ENCODE measurements at places on chromosomes 11 and 22.
A peak's percentile ranks its signal among the peaks of the same experiment; 100 is the strongest.

DNA sequence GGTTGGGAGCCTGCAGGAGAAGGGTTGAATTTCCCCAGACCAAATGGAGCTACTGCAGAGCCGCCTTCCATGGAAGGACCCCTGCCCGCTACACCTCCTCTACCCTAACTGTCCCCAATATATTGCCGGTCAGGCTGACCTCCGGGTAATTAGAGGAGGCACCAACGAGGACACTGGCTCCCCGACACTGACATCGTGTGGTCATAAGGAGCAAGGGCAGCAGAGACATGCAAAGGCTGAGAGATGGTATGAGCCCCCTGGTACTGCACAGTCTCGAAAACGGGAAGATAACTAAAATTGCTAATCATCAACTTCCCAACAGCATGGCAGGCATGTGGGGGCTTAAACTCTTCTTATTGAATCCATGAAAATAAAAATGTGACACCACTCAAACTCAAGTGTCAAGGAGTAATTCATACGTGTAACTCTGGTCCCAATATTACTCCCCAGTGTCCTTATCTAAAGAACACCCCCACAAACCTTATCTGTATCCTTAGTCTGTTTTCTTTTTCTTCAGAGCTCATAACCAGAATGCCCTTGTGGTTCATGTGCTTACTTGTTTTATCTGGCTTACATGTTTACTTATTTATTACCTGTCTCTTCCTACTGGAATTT lies 4.4 kb downstream of the CAVIN3 start:
- DNase-seq, result no peak

DNA sequence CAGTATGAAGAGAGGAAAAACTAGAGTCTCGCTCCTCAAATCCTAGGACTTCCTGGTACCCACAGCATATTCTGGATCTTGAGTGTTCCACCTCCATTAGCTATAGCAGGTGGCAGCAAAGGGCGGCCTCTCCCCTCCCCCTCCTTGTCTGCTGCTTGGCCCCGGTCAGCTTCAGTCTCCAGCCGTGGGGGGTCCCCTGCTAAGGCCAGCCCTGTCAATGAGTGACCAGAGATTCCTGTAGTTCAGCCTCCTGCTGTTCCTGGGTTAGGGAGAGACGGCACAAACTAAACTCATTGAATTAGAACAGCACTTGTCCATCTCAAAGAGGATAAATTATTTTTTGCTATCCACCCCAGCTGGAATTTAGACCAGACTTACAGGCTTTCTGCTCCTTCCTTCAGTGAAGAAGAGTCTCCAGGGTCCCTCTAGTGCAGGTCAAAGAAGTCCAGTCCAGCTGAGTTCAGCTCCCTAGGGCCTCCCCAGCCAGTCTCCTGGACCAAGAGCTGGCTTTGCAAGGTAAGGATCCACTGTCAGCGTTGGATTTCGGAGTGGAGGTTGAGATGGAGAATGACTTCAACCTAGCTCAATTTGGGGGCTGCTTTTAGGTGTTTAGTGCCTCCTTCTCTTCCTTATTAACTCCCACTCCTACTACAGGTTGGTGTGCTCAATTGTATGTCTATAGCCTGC lies 1.1 kb upstream of the PHLDB1 start:
- no peak for DNase-seq

GRCh38 chr11:110079726-110080125 lies 13.5 kb upstream of the ZC3H12C start:
- no peak for DNase-seq

DNA sequence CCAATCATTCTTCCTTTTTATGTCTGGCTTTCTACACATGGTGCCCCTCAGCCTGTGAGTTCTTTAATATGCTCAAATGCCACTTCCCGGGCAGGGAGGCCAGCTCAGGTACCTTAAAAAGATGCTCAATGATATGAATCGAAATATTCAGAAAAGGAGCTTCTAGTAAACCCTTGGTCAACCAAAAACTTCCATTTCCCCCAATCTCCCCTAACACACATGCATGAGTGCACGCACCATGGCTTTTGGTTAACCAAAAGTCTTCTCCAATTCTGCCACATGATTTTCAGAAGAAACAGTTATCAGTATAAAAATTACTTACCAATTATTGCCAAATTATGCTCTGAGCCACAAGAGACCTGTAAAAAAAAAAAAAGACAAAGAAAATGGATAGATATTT lies 135.0 kb downstream of the SERGEF start:
- DNase-seq, result no peak

DNA sequence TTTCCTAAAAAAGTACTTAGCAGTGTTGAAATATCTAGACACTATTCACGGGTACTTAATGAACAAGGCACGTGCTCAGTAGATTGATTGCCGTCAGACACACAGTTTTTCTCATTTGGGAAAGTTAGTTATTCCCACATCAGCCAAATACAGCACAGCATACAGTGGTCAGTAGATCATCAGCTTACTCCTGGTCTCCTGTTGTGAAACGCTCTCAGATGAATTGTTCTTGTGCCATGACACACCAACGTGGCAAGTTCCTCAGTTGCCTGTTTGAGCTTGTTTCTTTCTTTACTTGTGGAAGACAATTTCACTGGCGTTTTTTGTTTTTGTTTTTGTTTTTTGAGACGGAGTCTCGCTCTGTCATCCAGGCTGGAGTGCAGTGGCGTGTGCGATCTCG lies 8.6 kb downstream of the TAB1 start:
- DNase-seq, result no peak

- no peak for DNase-seq
These were observed 69.2 kb downstream of the ISX start for GRCh38 chr22:35135165-35135564.

- no peak for DNase-seq
These were observed 53.1 kb downstream of the APOL3 start for GRCh38 chr22:36107436-36107835.

DNA sequence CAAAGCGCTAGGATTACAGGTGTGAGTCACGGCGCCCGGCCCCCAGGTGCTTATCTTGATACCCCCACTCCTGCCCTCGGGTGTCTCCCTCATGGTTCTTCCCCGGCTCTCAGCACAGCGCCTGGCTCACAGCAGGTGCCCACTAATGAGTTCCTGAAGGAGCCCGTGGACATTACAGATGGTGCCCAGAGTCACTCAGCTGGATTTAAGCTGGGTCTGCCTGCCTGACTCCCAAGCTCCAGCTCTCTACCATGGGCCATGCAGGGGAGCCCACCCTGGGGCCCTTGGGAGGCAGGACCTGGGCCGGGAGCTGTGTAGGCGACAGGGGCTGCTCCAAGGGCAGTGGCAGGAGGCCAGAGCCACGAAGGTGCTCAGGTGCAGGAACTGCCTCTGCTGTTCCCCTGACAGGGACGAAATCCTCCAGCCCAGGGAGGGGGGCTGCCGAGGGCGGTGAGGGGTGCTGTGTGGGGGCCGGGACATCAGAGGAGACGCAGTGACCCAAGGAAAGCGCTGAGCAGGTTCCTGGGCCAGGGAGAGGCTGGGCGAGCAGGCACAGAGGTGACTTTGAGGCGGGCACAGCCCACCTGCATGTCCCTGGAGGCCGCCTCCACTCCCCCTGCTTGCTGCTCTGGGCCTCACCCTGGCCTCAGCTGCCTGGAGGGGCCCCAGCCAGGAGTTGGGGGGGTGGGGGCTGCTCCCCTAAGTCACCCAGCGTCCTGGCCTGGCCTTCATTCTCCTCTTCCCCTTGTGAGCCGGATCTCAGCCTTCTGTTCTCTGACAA lies 14.6 kb upstream of the FLRT1 start:
- no peak for DNase-seq

DNA sequence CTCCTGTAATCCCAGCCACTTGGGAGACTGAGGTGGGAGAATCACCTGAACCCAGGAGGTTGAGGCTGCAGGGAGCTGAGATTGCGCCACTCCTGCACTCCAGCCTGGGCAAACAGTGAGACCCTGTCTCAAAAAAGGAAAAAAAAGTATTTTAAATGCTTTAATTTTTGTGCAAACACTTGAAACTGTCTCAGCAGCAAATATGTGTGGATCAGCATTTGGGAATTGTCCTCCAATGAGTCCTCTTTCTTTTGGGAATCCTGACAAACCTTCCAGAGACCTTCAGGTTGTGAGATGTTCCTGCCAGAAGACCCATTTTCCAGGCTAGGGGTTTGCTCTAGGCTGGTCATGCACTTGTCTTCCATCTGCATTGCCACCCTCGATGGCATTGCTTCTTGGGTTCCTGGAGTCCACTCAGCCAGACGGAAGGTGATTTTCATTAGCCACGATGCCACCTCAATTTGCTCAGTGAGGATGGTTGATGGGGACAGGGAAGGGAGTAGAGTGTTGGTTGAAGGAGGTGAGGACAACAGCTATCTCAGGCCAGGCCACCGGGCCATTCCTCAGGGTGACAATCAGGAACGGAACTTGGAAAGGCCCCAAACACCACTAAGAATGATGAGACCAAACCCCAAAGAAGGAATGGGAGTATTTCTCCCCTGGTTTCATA lies 55.4 kb downstream of the ST14 start:
- no peak for DNase-seq

DNA sequence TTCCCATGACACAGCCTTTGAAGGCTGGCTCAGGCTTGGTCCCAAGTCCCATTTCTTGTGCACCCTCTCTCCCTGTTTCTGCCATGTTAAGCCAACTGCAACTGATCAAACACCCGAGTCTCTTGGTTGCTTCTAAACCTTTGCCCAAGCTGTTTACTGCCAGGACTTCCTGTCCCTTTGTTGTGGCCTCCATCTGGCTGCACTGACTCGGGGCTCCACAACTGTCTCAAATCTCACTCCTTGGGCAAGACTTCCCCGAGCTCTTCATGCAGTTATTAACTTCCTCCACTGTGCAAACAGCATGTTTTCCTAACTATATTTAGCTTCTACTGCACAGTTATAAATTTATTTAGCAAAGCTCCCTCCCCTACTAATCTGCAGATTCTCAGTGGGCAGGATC lies 4.3 kb downstream of the VPREB1 start:
- no peak for DNase-seq

- DNase-seq, result no peak
These were observed 115.6 kb downstream of the SLC1A2 start for GRCh38 chr11:35303596-35304385.

DNA sequence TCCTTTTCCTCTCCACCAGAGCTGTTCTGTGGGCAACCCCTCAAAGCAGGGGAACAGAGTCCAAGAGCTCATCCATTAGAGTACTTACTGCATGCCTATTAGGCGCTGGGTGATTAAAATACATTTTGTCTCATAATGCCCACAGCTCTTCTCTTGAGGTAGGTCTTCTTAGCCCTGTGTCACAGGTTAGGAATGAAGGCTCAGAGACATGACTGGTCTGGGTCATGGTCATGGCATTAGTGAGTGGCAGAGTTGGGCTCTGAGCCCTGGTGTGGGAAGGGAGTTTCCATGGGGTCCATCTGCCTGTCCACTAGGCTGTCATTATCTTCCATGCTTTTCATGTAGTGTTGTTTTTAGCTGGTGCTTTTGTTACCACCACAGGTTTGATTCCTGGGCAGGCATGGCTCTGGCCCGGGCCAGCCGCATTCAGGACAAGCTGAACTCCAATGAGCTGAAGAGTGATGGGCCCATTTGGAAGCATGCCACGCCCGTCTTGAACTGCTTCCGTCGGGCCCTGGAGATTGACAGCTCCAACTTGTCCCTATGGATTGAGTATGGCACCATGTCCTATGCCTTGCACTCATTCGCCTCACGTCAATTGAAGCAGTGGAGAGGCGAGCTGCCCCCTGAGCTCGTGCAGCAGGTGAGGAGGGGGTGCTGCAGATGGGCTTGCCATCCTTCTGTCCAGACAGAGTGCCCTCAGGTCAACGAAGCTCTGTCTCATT lies 76.1 kb downstream of the CABIN1 start:
- DNase-seq, result no peak

GRCh38 chr22:40534379-40535188 lies 101.9 kb downstream of the MRTFA start:
- peak; percentile 14 for DNase-seq

DNA sequence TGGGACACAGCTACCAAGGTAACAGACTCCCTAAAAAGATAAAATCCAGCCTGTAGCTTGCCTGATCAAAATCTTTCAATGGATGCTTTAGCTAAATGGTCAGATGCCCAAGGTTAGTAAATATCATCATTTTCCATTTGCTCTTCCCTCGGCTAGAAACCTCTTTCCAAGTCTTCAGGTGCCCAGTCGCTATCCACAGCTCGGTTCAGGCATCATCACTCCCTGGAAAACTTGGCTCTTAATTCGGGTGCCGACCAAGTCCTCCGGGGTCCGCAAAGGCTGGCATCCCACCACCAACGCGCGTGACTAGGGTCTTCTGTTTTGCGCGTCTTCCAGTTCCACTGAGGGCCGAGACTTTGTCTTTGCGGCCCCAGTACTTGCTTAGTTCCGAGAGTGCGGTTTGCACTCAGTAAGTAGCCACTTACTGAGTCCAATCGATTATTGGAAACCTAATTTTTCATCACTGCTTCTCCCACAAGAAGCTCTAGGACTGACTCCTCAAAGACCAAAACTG lies 44.3 kb downstream of the OR4D9 start:
- DNase-seq, result no peak

DNA sequence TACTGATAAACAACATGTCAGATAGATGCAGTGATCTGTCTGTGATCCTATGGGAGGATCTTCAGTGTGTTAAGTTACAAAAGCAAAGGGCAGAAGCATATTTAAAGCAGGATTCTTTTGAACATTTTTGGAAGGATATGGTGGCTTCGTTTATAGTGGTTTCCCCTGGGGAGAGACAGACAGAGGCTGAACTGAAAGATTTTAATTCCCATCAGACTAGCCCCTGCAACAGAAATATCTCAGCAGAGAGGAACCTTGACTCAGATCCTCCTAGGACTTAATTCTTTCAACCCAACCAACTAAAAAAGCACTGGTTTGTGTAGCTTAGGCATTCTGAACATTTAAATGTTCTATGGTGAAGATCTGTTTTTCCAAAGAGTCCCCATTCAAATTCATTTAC lies 5.7 kb downstream of the CLTCL1 start:
- DNase-seq, result no peak

- no peak for DNase-seq
These were observed 119.9 kb downstream of the PGR start for GRCh38 chr11:101009690-101010055.
